Stimulated activated CD4-positive, alpha-beta T cell treated with anti-CD3 and anti-CD28 coated beads, Interleukin-1b, Interleukin-23, amount 100 ng/mL, for 1 hour (primary cell): ENCODE measurements at places on chromosomes 5 and 9.

GRCh38 chr5:7347377-7347776 is 48.6 kb upstream of the ADCY2 start:
- no peak for DNase-seq

- DNase-seq: no peak
Measured at GRCh38 chr5:158897444-158898160, 202.1 kb downstream of the EBF1 start.

GRCh38 chr5:66945389-66946349 is 250.9 kb downstream of the CD180 start:
- DNase-seq: no peak

DNA sequence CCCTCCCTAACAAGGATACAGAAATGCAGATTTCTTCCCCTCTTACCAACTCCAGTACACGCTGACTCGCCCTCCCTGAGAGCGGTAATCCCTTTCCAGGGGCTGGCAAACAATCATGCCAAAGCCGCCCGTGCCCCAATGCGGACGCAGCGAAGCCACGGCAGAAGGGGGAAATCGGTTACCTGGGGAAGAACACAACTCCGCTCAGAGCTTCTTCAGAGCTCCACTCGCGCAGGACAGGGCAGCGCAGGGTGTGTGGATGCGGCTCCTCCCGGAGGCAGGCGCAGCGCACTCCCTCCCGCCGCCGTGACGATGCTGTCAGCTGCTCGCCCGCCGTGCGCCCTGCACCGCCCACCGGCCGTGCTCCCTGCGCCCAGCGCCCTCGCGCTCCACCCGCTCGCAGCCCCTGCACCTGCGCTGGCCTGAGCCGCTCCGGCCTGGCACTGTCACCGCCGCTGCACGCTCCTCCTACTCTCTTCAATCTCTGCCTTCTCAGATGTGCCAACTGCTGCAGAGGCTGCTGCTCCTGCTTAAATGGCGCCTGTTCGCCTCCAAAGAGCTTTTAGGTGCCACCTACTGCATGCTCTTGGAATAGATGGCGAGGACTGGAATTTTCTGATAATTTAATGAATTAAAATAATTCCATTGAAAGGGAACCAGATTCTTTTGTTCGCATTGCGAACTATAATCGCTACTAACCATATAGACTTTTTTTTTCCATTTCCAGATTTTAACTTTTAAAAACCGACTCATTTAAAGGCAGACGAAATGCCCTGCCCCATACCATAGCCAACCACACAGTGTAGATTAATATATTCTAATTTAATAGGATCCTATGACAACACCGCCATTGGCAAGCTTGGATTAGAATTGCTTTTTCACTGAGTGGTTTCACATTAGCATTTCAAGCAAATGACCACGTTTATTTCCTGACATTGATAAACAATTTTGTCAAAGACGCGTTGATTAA is at the start of gene DIRAS2:
DIRAS2 (minus strand) TSS at position 255 of the 970 bp plus-strand sequence. CDS start 28,997 bp downstream, outside the sequence.
- DNase-seq: no peak

DNA sequence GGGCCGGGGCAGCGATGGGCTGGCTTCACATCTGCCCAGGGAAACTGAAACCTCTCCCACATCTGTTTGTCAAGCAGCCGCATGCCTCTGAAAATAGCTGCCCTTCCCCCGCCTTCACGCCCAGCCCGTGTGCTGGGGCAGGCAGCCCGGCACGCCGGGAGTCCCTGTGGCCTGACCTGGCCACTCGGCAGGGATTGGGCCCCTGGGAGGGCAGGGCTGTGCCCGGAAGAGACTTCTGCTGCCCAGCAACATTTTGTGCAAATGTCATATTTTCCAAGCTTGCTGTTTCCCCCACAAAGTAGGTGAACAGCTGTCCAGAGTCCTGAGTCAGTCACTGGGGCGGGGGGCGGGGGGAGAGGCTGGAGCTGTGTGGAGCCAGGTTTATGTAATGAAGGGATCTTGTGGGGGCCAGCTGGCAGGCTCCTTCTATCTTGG is 8.2 kb downstream of the COL27A1 start:
- DNase-seq: no peak

- no peak for DNase-seq
Measured at GRCh38 chr9:112193572-112194288, 18.6 kb upstream of the SUSD1 start.
